Amniotic stem cell (primary cell): ENCODE measurements at places on chromosomes 3 and 15.

GRCh38 chr3:168117853-168118313, 22.2 kb upstream of the GOLIM4 start:
- DNase-seq, result no peak

DNA sequence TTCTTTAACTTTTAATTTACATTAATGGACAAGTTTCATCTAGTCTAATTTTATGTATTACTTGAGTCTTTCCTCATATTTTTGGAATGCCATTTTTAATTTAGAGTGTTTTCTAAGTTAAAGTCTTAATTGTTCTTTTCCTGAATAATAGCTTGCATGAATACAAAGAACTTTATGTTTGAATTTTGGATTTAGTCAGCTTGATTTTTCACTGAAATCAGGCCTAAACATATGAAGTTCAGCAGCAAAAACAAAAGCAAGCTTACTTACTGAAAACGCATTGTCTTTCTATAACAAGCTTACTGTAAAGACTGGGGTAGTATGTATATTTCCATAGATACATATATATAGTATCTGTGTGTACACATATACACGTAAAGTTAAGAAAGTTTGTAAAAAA, 126.0 kb downstream of the ZBTB20 start:
- no peak for DNase-seq

DNA sequence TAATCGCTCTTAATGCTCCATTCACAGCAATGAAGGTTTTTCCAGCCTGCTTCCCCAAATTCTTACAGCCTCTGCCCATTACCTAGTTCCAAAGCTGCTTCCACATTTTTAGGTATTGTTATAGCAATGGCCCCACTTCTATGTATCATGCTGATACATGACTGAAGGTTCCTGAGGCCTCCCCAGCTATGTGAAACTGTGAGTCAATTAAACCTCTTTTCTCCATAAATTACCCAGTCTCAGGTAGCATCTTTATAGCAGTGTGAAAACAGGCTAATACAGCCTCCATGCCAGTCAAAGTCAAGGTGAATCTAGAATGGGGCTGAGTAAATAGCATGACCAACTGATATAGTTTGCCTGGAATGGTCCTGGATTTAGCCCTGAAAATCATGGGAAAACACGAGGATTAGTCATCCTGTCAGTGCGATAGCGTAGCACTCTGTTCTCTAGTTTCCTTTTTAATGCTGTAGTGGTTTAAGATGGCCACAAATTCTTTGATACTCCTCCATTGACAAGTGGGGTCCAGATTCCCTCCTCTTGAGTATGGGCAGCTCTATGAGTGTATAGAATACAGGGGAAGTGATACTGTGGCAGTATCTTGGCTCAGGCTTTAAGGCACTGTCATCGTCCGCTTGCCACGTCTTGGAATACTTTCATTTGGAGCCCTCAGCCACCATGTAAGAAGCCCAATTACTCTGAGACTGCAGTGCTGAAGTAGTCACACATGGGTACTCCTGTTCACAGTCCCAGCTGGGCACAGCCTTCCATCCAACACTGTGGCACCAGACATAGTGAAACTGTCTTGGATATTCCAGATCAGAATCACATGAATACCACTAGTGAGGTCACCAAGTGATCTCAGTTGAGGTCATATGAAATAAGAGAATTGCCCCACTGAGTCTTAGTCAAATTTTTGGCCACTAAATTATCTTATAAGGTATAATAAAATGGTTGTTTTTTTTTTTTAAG, 94.0 kb upstream of the PLCL2 start:
- no peak for DNase-seq

- no peak for DNase-seq
Measured at GRCh38 chr3:28590860-28591259, 242.2 kb upstream of the AZI2 start.

- DNase-seq, result no peak
Measured at GRCh38 chr3:87867001-87867400, 191.8 kb downstream of the CGGBP1 start.

GRCh38 chr3:60386306-60386705, 864.9 kb downstream of the FHIT start:
- no peak for DNase-seq

DNA sequence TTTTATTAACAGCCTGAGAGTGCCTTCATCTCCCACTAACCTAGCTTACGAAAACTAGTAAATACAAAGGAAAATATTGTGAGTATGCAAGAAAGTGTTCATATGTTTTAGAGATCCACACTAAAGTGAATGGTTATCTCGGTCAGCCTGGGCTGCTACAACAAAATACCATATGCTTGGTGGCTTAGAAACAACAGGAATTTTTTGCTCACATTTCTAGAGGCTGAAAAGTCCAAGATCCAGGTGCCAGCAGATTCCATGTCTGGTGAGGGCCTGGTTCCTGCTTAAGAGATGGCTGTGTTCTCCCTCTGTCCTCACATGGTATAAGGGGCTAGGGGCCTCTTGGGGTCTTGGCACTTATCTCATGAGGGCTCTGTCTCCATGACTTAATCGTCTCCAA, 20.5 kb upstream of the SLC30A4 start:
- DNase-seq, result no peak

GRCh38 chr15:58070801-58071418, 5.4 kb upstream of the ALDH1A2 start:
- DNase-seq, result peak; percentile 11

- no peak for DNase-seq
Measured at GRCh38 chr3:73622091-73622805, 2.5 kb downstream of the PDZRN3 start.

DNA sequence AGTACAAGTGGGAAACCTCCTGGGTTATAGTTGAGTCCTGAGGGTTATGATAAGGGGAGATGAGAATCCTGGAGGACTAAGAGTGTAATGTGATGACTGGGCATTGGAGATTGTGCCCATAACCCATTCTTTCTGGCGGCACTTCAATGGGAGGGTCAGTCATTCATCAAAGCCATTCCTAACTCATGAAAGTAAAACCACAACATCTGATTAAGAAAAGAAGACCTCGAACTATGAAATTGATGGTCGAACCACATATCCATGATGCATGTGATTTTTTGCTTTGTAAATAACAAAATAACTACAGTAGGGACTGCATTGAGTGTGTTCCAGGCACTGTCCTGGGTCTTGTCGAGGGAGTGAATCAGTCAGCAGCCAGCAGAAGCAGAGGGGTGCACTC, 215.1 kb downstream of the SHQ1 start:
- no peak for DNase-seq

DNA sequence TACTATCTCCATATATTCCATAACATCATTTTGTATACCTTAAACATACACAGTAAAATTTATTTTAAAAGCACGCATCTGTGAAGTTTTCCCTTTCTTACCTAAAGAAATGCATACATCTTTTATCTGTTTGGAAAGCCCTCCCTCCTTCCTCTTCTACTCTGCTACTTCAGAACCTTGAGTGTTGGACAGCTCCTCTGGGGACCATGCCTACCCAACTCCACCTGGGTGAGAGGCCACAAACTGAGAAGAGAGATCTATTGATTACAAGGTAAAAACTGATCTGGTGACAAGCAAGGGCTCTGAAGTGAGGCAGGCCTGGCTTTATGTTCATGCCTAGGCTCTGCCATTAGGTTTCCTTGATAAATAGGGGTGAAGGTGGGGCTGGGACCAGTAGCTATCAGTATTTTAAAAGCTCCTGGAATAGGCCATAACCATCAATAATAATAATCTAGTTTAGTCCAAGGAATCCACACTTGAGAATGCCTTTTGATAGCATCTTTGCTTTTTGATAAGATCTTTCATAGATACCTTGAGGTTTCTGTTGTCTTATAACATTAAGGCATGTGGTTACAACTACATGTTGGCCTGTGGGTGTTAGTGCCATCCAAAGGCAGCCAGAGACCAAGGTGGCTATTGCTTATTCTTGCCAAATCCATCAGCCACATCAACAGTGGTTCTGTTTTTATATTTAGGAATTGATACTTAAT, 148.8 kb downstream of the KCNMB2 start:
- no peak for DNase-seq

DNA sequence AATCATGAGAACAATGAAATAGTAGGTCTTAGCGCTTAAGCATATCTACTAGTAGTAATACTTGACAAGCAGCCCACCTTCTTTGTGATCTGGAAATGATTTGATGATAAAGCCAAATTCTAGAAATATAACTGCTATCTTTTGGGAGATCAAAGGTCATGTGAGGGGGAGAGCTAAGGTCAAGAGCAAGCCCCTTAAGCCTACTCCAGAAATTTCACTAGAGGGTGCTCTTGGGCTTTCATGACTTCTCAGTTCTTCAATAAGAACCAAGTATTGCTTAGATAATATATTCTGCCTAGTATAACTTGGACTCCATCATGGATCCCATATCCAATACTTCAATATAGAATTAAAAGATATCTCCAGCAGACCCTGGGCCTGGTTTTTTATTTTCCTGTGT, 319.6 kb downstream of the ZBTB20 start:
- DNase-seq, result no peak

- DNase-seq, result no peak
Measured at GRCh38 chr3:162170581-162170980, 674.0 kb downstream of the OTOL1 start.

GRCh38 chr3:3110299-3110630, at the start of gene IL5RA:
Gene IL5RA (minus strand): TSS chr3:3110374. CDS start chr3:3104984, 5,390 bp downstream.
- no peak for DNase-seq

- no peak for DNase-seq
Measured at GRCh38 chr3:18672561-18672960, 247.4 kb upstream of the SATB1 start.

DNA sequence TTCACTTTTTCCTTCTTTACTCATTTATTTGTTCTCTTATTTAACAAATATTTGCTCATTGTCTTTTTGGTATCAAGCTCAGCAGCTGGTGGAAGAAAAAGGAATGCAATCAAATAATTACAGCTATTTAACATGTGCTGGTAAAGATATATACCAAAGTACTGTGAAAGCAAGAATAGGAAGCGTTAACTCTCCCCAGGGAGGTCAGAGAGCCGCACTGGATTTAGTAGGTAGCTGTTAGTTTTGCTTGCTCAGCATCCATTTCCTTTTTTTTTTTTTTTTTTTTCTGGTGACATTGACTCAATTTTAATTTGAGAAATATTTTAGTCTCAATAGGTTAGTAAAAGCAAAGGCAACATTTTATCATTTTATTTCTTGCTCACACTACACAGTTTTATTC, 308.5 kb upstream of the MDFIC2 start:
- DNase-seq, result no peak

GRCh38 chr15:99132122-99132521, 27.2 kb downstream of the SYNM start:
- no peak for DNase-seq

GRCh38 chr15:101652786-101653430, 727 bp upstream of the TM2D3 start:
- DNase-seq, result no peak

- no peak for DNase-seq
Measured at GRCh38 chr3:44120721-44121582, 120.7 kb upstream of the TOPAZ1 start.

DNA sequence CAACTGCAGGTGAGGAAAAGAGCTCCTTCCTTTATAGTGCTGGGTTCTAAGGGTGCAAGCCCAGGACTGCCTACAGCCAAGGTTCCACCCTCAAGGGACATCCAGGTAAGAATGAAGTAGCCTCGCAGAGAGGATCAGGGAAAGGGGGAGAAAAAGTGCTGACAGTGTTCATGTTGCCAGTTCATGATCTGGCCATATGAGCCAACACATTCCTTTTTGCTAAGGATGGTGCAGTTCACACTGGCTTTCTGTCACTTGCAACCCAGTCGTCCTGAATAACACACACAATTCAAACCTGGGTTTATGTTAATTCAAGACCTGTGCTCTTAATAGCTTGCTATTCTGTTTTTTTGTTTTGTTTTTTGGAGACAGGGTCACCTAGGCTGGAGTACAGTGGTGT, 9.0 kb downstream of the CLN6 start:
- DNase-seq, result no peak

DNA sequence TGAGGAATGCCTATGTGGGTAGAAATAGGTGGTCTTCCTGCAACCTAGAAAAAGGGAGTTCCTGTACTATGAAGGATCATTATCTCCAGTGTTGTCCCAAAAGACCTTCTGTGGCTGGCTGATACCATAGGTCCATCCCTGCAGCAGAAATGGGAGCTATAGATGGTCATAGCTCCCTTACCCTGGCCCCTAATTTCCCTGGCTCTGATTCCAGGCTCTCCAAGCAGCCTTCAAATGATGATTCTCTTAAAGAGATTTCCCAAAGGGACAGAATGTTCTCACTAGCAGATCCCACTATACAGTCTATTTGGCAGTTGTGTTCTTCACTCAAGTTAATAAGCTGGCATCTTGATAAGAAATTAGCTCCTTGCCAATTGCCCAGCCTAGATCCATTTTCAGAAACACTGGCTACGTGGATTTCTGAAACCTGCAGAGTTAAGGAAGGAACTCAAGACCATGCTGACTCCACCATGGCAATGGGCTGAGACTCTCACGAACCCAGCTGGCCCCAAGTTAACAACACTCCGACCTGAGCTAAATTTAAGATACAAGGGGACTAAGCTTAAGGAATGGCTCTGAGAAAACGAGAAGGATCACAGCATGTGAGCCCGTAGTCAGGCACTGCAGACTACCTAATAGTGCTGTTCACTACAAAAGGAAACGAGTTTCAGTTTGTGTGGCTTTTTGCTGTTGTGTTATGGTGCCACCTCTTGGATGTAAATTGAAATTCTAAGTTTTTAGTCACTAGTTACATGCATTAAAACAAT, 11.4 kb downstream of the C15orf40 start:
- peak; percentile 19 for DNase-seq

DNA sequence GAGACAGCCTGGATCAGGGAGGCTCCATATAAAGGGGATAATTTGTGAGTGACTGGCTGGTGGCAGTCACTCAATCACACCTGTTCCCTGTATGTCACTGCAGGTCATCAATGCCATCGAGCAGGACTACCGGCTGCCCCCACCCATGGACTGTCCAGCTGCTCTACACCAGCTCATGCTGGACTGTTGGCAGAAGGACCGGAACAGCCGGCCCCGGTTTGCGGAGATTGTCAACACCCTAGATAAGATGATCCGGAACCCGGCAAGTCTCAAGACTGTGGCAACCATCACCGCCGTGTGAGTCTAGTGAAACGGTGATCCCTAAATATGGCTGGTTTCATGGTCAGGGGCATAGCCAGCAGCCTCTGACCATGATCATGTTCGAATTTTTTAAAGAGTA, 453.2 kb downstream of the EPHB1 start:
- no peak for DNase-seq

DNA sequence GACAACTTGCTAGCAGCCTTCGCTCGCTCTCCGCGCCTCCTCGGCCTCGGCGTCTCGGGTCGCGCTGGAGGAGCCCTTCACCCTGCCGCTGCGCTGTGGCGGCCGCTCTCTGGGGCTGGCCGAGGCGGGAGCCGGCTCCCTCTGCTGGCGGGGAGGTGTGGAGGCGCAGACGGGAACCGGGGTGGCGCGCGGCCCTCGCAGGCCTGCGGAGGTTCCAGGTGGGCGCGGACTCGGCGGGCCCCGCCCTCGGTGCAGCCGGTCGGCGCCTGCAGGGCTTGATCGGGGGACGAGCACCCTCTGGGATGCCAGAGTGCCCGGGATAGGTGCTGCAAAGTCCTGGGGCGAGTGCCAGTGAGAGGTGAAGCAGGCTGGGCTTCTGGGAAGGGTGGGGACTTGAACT, 989.9 kb downstream of the ROBO2 start:
- no peak for DNase-seq

GRCh38 chr15:78417754-78418630, 20.0 kb upstream of the IREB2 start:
- DNase-seq, result no peak

GRCh38 chr15:81309647-81310450, 14.1 kb downstream of the STARD5 start:
- DNase-seq, result no peak

- peak; percentile 8 for DNase-seq
Measured at GRCh38 chr3:113241292-113242095, 30.1 kb downstream of the BOC start.

- DNase-seq, result no peak
Measured at GRCh38 chr3:128730471-128730870, 4.5 kb downstream of the RAB7A start.

GRCh38 chr15:64847448-64847847, 5.7 kb downstream of the PLEKHO2 start:
- DNase-seq, result no peak
